ENCODE measurements at places on chromosomes 5 and 9. TPM values are rescaled to one million over a fixed set of nuclear protein-coding genes. Genes with fewer than 3 reads are reported as not detected.

Gene GRIA1
- not detected for total RNA-seq

Gene SNX18
- total RNA-seq = 10.0 TPM

DNA sequence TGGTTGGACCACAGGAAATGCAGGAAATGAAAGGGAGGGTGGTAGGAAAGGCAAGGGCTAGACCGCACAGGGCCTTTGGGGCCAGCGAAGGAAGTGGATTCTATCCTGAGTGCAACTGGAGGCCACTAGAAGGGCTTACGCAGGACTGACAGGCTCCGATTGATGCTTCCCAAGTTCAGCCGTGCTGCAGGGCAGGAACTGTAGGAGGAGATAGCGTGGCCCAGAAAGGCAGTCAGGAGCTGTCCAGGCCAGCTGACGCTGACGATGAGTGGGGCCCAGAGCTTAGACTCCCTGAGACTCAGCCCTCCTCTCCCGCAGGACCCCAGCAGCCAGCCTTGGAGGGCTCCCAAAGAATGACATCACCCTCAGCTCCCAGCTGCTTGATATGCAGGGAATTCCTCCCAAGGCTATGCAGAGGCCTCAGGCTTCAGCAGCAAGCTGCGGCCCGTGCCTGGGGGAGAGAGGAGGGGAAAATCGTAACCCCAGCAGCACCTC lies 48.8 kb downstream of the KCNIP1 start:
- DNase-seq = peak; percentile 77

Gene PTCD2
- total RNA-seq = 15.4 TPM

GRCh38 chr9:122941582-122942234 lies 888 bp downstream of the RABGAP1 start:
- peak; percentile 8 for DNase-seq

DNA sequence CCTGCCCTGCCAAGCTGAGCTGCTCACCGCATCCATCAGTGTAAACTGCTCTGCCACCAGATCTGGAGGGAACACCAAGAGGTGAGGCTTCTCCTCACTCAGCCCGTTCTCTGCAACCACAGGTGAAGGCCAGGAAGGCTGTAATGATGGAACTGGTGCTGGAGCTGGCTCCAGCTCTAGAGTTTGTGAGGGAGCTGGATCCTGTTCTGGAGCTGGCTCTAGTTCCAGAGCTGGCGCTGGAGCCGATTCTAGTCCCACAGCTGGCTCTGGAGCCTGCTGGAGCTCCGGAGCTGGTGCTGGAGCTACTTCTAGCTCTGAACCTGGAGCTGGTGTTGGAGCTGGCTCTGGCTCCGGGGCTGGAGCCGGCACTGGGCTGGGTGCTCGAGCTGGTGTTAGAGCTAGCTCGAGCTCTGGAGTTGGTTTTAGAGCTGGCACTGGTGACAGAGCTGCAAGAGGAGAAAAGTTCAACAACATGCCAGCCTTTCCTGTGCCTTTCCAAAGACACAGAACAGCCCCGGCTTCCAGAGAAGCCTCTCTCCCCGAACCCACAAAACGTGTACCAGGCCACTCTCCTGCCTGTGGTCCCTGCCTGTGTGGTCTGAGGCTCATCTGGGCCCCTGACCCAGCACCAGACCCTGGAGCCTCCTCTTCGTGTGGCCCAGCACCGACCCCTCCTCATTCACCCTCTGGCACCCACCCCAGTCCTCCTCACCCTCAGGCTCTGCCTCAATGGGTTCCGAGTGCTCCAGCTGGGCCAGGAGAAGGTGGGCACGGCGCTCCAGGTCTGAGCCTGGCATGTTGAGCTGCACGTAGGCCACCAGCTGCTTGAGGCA lies 12.9 kb downstream of the RALGDS start:
- no peak for DNase-seq

Gene CDKN2A
- 0.68 TPM for total RNA-seq

GRCh38 chr9:137809040-137809576 lies 68.5 kb upstream of the CACNA1B start:
- DNase-seq = no peak

DNA sequence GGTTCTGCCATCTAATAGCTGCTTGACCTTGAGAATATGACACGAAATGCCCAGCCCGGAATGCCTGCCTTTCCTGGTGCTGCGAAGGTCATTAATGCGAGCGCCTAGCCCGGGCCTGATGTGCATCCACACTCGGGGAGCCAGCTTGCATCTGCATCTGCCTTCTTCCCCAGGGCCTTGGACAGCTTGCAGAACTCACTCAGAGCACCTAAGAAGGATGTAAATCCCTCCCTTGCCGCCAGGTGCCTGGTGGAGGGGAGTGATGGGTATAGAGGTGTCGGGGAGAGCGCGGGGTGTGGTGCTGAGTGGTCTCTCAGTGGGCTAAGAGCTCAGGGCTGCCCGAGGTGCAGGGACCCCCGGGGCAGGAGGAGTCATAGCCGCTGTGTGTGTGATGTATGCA lies 127.2 kb downstream of the MRPL36 start:
- DNase-seq = no peak
